ENCODE measurements at places on chromosomes 3 and 15. TPM values are rescaled to one million over a fixed set of nuclear protein-coding genes. Genes with fewer than 3 reads are reported as not detected.

ACP3 gene
- total RNA-seq = not detected

USP3 gene
- 65.1 TPM for total RNA-seq

CKMT1A gene
- total RNA-seq = not detected

SLCO2A1 gene
- 0.05 TPM for total RNA-seq

GRCh38 chr3:153095441-153095840 lies 66.6 kb upstream of the RAP2B start:
- H3K36me3 ChIP-seq = no peaks in the 10 kb centered on the region
- no peaks in the 10 kb centered on the region for H3K27me3 ChIP-seq
- no peak for DNase-seq
- H3K4me1 ChIP-seq = peaks cover 6% of the 10 kb centered on the region
- H3K4me3 ChIP-seq = no peak overlapping the region

DNA sequence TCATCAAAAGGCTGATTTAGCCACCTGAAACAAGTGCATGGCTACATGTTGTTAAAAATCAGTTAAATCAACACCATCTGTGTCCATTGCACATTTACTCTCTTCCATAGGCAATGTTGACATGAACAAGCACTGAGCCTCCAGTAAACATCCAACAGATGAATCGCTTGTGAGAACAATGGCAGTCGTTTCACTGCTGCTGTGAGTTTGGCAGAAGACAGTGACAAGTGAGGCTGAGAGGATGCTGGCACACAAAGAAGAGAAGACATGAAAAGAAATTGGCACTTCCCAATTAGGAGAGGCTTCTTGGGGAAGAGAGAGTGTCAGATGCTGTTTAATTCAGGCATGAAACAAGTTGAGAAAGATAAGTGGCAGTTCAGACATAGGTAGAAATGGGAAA lies 227.4 kb upstream of the STT3B start:
- no peak overlapping the region for H3K4me3 ChIP-seq
- H3K27me3 ChIP-seq = no peaks in the 10 kb centered on the region
- no peak overlapping the region for H3K27ac ChIP-seq
- DNase-seq = no peak
- no peaks in the 10 kb centered on the region for H3K36me3 ChIP-seq

CHRFAM7A gene
- not detected for total RNA-seq

DNA sequence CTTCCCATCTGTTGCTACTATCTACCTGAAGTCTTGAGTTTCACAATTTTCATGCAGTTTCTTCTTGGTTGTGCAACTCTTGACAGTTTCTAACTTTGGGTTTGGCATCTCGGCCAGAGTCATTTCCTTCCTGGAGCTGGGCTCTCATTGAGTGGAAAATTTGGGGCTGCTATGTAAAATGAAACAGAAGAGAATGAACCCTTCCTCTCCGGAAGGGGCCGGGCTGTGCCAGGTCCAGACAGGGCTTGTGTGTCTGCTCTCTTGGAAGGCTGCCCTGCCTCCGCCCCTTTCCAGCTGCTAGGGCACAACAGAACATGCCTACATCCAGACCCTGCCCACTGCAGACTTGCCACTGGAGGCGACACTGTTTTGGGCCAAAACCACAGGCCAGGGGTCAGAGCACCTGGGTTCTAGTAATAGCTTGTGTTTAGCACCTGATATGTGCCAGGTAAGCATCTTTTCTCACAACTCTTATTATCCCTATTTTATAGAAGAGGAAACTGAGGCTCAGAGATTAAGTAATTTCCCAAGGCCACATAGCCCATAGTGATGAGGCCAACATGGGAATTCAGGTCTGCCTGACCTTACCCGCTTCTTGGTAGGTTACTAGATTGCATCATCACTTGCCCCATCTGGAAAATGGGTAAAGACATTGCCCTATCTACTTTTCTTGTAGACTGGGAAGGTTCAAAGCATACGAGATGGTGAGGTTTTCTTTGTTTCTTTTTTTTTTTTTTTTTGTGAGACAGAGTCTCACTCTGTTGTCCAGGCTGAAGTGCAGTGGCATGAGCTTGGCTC lies 25.0 kb downstream of the IRAK2 start:
- H3K27ac ChIP-seq = peak overlapping the region; percentile 60
- H3K36me3 ChIP-seq = no peaks in the 10 kb centered on the region
- H3K27me3 ChIP-seq = no peaks in the 10 kb centered on the region
- H3K4me1 ChIP-seq = peaks cover 57% of the 10 kb centered on the region
- DNase-seq = peak; percentile 39

DNA sequence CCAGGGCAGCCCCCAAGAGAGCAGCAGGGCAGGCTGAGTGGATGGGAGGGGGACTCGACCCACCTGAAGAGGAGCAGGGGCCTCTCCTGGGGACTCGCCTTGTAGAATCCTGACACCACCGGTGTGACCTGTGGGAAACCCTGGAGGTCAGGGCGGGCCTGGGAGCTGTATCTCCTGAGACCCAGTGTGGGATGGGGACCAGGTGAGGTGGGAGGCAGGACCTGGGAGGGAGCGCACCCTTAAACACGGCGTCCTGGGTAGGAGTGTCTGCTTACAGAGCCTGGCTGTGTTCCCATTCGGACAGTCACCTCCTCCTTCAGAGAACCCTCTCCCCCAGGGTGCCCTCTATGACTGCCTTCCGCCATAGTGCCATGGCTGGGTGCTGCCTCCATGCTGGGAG lies 27.1 kb downstream of the C15orf39 start:
- no peak for DNase-seq
- no peaks in the 10 kb centered on the region for H3K36me3 ChIP-seq
- H3K27ac ChIP-seq = no peak overlapping the region
- no peaks in the 10 kb centered on the region for H3K27me3 ChIP-seq
- H3K4me1 ChIP-seq = no peaks in the 10 kb centered on the region

DNA sequence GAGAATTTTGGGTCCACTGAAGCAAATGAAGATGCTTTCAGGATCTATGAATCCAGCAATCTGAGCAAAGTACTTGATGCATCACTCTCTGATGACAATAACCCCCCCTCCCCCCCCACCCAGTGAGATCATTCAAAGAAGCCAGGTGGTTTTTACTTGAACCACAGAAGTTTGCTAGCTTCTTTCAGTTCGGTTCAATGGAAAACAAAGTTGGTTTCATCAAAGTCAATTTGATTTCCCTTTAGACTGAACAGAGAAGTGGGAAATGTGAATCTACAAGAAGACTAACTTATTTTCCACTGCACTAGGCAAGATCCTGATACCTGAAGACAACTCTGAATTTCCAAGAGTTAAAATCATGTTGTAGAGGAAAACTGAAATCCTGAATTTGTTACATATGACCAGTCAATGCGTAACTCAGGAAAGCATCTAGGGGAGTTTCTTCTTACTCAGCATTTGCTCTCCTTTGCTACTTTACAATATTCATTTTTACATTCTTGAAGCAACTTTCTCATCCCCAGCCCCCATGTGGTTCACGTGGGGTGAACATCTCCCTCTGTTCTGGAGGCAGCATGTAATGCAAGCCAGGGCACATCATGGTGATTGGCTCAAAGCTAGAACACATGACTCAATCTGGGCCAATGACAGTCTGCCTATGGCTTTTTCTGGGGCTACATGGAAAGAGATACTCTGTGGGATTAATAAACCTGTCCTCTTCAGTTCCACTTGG lies 572.6 kb downstream of the FOXP1 start:
- no peaks in the 10 kb centered on the region for H3K36me3 ChIP-seq
- no peak overlapping the region for H3K4me3 ChIP-seq
- peak; percentile 20 for DNase-seq
- peaks cover 3% of the 10 kb centered on the region for H3K4me1 ChIP-seq
- no peak overlapping the region for H3K27ac ChIP-seq

DNA sequence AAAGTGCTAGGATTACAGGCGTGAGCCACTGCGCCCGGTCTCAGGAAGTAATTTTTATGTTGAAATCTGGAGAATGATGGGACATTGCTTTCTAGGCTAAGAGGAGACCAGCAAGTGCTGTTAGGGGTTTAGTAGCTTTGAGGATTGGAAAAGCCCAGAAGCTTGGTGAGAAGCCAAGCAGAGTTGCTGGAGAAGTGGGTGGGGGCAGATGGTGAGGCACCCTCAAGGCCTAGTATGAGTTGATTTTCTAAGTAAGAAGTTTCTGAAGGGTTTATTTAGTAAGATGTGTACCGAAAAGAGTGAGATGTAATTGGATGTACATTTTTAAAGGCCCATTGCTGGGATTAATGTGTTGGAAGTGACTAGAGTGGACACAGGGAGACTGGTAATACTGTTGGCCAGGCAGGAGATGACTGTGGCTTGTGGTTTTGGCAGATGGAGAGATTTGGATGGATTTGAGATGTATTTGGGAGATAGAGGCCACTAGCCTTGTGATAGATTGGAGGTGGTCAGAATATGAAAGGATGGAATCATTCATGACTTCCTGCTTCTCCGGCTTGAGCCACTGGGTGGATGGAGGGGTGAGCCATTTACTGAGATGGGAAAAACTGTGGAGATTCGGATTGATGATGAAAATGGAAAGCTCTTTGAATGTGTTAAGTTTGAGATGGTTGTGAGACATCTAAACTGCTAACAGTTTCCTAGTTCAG lies 2.3 kb downstream of the LRRC28 start:
- peak overlapping the region; percentile 30 for H3K4me3 ChIP-seq
- DNase-seq = no peak
- H3K27ac ChIP-seq = peak overlapping the region; percentile 14
- H3K4me1 ChIP-seq = peaks cover 11% of the 10 kb centered on the region

DNA sequence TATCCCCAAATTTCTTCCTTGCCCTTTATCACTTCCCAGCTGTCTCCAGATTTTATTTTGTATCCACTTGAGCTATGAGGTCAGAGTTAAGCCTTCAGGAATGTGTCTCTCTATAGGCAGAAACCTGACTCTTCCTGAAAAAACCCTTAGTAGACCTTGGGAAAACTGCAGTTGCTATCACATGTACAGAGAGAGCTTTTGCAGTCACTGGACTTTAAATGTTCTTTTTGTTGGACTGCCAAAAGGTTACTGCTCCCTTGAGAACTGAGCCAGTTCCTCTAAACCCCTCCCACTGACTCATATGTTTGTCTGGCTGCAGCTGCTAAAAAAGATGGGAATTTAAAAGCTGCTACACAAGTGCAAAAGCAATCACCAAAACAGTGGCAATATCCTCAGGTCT lies 169.1 kb upstream of the CCDC54 start:
- no peak overlapping the region for H3K27ac ChIP-seq
- no peak overlapping the region for H3K4me3 ChIP-seq
- DNase-seq = no peak
- no peaks in the 10 kb centered on the region for H3K36me3 ChIP-seq
- H3K4me1 ChIP-seq = no peaks in the 10 kb centered on the region

GRCh38 chr15:63044645-63045464 lies 2.3 kb downstream of the TPM1 start:
- no peaks in the 10 kb centered on the region for H3K36me3 ChIP-seq
- peaks cover 15% of the 10 kb centered on the region for H3K27me3 ChIP-seq
- H3K4me3 ChIP-seq = no peak overlapping the region
- no peak for DNase-seq
- H3K27ac ChIP-seq = no peak overlapping the region
- peaks cover 6% of the 10 kb centered on the region for H3K4me1 ChIP-seq

- no peak overlapping the region for H3K4me3 ChIP-seq
- no peak overlapping the region for H3K27ac ChIP-seq
- H3K4me1 ChIP-seq = no peaks in the 10 kb centered on the region
Measured at GRCh38 chr15:81211376-81211775, 14.7 kb downstream of the IL16 start.

DNA sequence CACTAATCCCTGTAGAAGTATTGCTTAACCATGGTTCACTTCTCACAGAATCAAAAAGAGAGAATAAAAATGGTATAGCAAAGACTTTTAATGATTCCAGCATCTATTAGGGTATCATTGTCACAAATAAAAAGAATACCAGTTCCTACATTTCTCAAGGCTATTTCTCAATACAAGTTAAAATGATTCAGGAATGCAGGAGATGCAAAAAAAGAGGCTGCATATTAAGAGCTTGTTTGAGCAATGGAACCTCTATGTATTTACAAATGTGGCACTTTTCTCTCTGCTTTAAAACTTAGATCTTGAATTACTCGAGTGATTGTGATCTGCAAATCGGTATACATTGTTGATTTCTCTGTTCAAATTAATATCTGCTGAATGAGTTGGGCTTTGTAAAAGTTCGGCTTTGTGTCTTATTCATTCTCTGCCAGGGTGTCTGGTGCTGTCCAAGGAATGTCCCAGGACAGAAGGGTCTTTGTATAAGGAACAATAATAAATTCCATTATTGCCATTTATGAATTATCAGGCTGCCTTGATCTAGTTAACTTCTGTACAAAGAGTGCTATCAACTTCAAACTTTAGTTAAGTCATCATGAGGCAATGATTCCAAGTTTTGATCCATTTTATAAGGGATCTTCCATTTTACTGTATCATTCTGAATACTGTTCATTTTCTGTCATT lies 364.2 kb downstream of the RBMS3 start:
- no peaks in the 10 kb centered on the region for H3K36me3 ChIP-seq
- H3K27me3 ChIP-seq = no peaks in the 10 kb centered on the region
- no peak for DNase-seq
- H3K4me1 ChIP-seq = peaks cover under 1% of the 10 kb centered on the region
- H3K27ac ChIP-seq = no peak overlapping the region

DNA sequence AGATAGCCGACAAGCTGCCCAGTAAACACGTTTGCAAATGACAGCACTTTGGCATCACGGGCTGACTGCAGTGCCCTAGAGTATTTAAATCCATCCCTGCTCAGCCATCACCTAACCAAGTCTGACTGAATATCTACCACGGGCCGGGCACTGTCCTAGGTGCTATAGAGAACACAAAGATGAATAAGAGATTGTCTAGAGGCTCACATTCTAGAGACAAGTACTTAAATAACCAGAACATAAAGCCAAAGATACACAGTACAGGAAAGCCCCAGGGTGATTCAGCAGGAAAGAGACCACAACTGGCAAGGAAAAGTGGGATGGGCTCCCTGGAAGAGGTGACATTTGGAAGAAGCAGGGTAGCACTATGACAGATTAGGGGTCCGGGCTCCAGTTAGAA lies 103.5 kb downstream of the MYLK start:
- H3K27ac ChIP-seq = no peak overlapping the region
- DNase-seq = no peak
- H3K4me1 ChIP-seq = no peaks in the 10 kb centered on the region
- no peaks in the 10 kb centered on the region for H3K27me3 ChIP-seq
- H3K36me3 ChIP-seq = no peaks in the 10 kb centered on the region
